ENCODE measurements at places on chromosomes 2 and 18.

DNA sequence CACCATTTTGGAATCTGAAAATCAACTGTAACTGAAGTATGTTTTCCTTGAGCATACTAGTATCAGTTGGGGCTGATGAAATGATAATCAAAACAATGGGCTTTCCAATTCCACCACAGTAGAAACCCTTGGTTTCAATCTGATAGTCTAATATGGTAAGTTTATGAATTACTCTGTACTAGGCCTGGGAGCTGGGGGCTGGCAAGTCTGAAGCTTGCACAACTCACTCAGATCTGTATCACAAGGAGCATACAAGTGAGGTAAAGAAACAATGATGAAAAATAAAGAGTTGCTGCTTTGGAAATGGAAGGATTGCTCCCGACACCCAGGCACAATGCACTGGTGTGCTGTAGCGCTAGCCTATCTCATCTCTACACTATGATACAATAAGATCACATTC, 19.4 kb downstream of the ZEB2 start:
- DNase-seq, result no peak

GRCh38 chr18:41134426-41134825, 820.6 kb upstream of the PIK3C3 start:
- DNase-seq, result no peak

GRCh38 chr2:161107265-161107664, 53.0 kb upstream of the TANK start:
- no peak for DNase-seq

DNA sequence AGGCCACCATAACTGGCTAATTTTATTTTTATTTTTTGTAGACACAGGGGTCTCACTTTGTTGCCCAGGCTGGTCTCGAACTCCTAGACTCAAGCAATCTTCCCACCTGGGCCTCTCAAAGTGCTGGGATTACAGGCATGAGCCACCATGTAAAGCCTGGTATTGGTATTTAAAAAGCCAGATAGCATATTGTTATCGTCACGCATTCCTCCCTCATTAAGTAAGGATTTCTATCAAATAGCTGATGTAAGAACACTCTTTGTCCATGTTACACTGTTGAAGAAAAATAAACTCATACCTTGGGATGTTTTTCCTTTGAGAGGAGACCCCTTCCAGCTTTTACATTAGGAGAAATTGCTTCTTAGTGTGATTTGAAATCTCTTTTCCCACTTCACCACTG, 39.2 kb upstream of the DARS1 start:
- no peak for DNase-seq

GRCh38 chr2:216791303-216791702, 68.6 kb downstream of the TNP1 start:
- DNase-seq, result no peak

DNA sequence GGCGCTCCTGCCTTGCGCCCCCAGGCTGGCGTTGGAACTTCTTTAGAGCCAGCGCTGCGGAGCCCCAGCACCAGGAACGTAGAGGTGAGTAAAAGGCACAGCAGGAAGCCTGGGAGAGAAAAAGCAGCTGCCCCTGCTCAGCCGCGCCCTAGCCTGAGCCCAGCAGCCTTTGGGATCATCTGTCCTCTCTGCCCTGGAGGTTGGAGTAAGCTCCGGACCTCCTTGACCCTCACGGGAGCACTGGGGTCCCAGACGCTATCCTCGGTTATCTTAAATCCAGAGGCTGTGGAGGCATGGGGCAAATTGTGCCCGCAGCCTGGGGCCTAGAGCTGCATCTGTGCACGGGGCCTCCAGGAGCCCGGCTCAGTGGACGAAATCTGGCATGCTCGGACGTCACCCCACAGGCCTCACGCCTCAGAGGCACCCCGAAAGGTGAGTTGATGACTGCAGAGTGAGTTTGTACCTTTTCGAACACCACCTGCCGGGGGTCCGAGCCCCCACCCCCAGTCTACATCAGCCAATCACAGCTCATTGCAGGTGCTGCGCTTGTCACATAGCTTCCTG, 1.6 kb upstream of the SLC66A2 start:
- DNase-seq, result no peak

GRCh38 chr2:240401781-240402551, 33.5 kb upstream of the GPC1 start:
- DNase-seq, result no peak

GRCh38 chr2:172734711-172735581, 699 bp upstream of the RAPGEF4 start:
- no peak for DNase-seq

DNA sequence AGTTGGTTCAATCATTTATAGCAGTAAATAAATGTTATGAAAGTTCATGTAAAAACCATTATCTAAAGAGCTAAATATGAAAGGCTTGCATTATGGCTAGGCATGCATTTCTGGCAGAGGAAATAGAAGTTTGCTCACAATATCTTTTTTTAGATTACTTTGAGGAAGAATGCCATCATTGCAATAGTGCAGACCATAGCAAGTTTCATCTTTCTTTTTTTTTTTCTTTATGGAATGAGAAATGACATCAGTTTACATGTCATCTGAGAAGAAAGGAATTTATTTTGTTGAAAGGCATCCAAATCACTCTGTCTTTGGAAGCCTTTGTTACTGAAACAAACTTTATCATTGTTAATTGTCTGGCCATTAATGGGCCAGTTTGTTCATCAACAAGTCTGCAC, 74.5 kb upstream of the NCKAP5 start:
- peak; percentile 92 for DNase-seq

DNA sequence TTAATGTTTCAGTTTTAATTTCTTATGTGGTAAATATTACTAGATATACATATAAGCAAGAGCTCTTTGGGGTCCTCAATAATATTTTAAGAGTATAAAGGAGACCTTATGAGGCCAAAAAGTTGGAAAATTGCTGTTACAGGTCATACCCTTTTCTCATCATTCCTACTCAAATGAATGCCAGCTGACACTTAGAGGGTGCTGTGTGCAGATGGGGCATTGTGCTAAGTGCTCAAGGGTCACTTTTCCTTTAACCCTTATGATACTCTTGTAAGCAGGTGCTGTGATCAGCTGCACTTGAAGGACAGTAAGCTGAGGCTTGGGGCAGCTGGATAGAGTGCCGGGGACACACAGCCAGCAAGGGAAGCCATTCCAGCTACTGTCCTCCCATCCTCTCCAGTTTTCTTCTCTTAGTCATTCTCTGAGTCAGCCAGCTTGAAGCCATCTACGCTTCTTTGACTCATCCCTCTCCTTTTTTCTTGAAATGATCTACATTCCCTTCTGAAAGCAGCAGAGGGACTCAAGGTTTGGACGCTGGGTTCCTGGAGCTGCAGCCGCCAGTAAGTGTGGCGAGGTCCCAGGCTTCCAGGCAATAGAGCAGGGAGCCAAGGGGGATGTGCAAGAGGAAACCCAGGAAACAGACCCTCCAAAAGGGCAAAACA, 42.0 kb upstream of the CREB1 start:
- no peak for DNase-seq

DNA sequence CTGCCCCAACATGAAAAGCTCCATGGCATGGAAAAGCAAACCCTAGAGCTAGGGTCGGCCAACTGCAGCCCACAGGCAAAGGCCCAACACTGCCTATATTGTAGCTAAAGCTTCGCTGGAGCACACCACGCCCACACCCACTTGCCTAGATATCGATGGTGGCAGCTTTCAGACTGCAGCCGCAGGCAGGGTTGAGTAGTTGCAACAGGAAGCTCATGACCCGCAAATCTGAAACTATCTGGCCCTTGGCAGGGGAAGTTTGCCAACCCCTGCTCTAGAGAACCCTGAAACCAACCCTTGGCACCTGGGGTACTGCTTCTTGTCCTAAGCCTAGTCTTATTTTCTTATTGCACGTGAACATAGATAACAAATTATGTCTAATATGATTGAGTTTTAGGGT, 250.0 kb downstream of the SOX11 start:
- DNase-seq, result no peak

- no peak for DNase-seq
Measured at GRCh38 chr2:60054571-60055340, 498.7 kb downstream of the BCL11A start.

- no peak for DNase-seq
Measured at GRCh38 chr2:82412021-82412420, 2047.1 kb downstream of the SUCLG1 start.

DNA sequence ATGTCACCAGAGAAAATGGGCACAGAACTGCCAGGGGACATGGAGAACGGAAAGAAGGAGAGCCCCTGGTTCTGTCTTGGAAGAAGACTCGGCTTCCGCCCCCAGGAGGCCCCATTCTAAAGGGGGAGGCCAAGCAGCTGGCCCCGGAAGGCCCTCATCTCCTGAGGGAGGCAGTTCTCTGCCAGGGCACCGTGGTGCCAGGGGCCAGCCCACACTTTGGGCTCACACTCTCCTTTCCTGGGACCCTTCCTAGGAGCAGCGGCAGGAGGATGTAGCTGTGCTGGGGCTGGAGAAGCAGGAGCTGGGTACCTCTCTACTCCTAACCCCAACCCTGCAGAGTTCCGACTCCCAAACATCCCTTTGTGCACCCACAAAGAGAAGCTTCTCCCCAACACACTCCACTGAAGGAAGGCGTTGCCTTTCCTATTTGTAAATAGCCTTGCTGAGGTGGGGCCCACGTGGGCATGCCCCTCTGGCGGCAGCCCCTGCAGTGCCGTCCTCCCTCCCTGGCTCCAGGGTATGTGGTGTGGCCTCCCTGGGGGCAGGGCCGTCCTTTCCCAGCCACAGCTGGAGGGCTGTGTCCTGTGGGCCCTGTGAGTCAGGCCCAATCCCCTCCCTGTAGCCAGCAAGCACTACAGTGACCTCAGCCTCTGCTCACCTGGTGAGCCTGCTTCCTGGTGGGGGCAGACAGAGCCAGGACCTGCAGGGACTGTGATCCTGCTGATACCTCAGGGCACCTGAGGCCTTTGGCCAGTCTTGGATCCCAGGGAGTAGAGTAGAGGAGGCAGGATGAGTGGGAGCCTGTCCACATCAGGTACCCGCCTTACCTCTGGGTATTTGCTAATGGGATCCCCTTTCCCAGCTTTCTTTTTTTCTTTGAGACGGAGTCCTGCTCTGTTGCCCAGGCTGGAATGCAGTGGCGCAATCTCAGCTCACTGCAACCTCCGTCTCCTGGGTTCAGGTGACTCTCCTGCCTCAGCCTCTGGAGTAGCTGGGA, 26.6 kb downstream of the ZFP36L2 start:
- no peak for DNase-seq

- DNase-seq, result no peak
Measured at GRCh38 chr18:12046751-12047335, 46.8 kb upstream of the ANKRD62 start.

GRCh38 chr2:218807626-218808025, 24.0 kb downstream of the PRKAG3 start:
- DNase-seq, result no peak

DNA sequence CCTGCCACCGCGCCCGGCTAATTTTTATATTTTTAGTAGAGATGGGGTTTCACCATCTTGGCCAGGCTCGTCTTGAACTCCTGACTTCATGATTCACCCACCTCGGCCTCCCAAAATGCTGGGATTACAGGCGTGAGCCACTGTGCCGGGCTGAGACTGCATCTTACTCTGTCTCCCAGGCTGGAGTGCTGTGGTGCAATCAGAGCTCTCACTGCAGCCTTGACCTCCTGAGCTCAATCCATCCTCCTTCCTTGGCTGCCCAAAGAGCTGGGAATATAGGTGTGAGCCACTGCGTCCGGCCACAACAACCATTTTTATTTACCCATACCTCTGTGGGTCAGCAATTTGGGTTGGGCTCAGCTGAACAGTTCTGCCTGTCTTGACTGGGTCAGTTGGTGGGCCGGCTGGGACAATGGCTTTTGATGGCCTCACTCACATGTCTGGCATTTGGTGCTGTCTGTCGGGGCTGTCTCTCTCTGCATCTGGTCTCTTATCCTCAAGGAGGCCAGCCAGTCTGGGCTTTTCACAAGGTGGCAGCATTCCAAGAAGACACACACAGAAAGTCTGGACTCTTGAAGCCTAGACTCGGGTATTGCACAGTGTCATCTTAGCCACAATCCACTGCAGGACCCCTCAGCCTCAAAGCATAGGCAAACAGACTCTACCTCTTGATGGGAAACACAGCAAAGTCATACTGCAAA, 116.8 kb upstream of the GATA6 start:
- no peak for DNase-seq

- DNase-seq, result no peak
Measured at GRCh38 chr2:143953451-143954030, 566.4 kb downstream of the ZEB2 start.

DNA sequence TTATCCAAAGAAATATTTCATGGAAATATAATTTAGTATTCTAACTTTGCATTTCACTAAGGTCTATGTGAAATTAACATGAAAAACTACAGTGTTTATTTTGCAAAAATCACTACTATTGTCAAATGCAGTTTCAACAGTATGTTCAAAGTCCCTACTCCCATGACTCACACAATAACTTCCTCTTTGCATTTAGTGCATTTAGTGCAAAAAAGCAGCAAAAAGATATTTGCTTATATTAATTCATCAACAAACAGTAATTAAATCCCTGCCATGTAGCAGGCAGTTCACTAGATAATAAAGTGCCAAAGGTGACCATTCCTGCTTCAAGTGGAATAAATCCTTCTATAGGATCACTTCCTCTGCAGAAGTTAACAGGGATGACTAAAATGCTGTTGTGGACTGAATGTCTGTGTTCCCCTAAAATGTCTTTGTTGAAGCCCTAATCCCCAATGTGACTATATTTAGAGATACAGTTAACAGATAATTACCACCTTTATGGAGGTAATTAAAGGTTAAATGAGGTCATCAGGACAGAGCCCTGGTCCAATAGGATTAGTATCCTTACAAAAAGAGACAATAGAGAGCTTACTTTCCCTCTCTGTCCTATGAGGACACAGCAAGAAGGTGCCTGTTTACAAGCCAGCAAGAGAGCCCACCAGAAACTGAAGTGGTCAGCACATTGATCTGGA, 61.7 kb downstream of the STK39 start:
- DNase-seq, result no peak
